ENCODE measurements at places on chromosomes 3 and 15.

DNA sequence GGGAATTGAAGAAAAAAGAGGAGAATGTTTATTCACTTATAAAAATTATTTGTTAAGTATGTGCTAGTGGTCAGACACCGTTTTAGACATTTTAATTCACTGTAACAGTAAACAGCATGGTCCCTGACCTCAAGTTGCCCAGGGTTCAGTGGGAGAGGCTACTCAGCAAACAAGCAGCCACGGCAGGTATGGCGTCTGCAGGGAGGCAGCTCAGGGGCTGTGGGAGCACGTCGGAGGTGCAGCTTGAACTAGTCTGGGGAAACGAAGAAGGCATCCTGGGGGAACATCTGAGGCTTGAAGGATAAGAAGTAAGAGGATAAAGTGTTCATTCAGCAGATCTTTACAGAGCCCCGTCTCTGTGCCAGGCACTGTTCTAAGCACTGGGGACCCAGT lies 66.0 kb downstream of the CRTC3 start:
- no peak for DNase-seq

DNA sequence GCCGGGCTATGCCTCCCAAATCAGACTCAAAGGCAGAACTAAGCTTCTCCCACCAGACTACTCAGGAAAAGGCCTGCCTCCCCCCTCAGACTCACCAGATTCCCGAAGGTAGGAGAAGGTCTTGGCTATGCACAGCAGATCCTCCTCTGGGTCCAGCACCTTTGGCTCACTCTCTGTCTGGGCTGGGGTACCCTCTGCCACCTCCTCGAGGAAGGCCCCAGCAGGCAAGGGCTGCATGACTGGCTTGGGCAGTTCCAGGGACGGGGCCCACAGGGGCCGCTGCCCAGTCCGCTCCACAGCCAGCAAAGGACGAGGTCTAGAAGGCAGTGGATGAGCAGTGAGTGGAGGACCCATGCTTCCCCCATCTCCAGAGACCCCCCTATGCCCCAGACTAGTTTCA lies 3.3 kb downstream of the CISH start:
- no peak for DNase-seq

DNA sequence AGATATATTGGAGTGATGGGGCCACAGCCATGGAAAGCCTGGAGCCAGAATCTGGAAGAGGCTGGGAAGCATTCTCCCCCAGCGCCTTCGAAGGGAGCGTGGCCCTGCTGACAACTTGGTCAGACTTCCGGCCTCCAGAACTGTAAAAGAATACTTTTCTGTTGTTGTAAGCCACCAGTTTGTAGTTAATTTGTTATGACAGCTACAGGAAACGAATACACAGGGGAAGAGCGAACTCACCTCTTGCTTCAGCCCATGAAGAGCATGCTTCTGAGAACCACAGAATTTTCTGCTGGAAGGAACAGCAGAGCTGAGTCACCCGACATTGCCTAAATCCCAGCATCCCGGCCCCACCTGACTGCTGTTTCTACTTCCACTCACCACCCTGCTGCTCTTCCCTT lies 501.7 kb downstream of the SHQ1 start:
- DNase-seq: no peak

DNA sequence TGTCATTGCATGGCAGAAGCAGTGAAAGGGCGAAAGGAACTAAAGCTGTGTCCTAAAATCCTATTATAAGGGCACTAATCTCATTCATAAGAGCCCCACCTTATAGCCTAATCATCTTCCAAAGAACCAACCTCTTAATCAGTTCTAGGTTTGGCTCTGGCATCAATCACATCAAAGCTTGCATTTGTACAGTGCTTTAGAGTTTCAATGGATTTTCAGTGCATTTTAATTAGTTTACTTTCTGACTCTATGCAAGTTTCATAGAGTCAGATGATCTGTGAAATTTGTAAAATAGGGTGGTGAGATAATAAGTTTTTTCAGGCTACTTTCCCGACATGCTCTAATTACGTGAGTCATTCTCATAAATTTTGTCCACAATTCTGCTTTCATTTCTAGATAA lies 341.1 kb downstream of the DIPK2A start:
- DNase-seq: no peak

DNA sequence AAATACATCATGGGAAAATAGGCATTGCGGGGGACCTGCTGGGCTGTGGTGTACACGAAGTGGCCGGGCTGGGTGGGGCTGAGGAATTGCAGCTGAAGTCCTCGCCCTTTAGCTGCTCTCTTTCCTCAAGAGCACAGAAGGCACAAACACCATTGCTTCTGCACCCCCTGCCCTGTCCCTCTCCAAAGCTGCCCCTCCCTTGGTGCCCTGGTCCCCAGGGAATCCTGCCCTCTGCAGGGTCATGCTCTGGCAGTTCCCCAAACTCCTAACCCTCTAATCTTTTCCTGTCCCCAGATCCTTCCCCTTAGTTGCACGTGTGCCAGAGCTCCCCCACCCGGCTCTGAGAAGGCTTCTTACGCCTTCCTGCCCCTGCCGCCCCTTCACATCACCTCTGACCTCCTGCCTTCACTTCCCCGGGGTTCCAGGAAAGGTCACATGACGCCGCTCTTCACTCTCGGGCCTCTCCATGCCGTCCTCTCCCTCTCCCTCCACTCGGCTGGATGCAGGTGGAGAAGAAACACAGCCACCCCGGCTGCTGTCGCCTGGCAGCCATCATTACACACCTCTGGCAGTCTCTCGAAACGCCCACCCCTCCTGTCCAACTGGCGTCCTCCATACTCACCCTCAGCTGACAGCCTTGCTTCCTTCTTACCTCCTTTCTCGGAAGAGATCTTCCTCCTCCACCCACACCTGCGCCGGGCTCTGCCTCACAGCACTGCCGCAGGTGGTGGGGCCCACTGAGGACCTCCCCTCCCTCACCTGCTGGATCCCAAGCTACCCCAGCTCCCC lies 6.9 kb upstream of the PCSK6 start:
- no peak for DNase-seq

- DNase-seq: no peak
Measured at GRCh38 chr3:173739726-173740125, 342.2 kb downstream of the NLGN1 start.

DNA sequence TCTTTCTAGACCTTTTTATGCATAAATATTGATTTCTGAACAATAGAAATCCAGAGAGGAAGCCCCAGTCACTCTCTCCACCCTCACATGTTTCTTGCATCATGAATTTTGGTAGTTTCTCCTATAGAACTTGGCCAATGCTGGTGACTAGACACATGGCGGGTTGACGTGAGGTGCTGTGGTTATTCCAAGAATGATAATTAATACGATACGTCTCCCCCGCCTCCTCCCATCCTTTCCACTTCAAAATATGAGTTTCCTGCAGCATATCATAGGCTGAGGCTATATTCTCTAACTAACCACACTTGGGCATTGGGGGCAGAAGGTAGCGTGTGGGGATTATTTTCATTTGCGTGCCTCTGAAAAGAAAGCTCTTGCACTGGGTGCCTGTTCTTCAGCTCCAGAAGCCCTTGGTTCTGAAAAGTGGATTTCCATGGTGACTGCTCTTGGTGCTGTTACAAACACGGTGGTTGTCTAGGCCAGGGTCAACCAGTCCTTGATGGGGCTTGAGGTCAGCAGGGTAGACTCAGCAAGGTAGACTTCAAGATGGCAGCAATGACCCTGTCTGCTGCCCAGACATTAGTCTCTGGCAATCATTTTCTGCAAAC lies 5.3 kb downstream of the TNFSF10 start:
- DNase-seq: no peak

DNA sequence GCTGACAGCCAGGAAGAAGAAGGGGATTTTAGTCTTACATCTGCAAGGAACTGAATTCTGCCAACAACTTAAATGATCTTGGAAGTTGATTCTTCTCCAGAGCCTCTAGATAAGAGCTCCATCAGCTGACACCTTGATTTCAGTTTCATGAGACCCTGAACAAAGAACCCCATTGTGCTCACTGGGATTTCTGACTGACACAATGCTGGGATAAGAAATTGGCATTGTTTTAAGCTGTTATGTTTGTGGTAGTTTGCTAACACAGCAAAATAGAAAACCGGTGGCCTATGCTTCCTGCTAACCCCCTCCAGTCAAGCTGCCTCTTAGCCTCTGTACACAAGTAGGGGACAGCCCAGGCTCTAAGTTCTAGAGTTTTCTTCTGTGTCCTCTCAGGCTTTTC lies 36.2 kb downstream of the MASP1 start:
- DNase-seq: peak; percentile 88

GRCh38 chr3:51333021-51333420 lies 52.1 kb upstream of the MANF start:
- DNase-seq: no peak

- DNase-seq: no peak
Measured at GRCh38 chr15:76343313-76343996, 6.9 kb downstream of the ISL2 start.

DNA sequence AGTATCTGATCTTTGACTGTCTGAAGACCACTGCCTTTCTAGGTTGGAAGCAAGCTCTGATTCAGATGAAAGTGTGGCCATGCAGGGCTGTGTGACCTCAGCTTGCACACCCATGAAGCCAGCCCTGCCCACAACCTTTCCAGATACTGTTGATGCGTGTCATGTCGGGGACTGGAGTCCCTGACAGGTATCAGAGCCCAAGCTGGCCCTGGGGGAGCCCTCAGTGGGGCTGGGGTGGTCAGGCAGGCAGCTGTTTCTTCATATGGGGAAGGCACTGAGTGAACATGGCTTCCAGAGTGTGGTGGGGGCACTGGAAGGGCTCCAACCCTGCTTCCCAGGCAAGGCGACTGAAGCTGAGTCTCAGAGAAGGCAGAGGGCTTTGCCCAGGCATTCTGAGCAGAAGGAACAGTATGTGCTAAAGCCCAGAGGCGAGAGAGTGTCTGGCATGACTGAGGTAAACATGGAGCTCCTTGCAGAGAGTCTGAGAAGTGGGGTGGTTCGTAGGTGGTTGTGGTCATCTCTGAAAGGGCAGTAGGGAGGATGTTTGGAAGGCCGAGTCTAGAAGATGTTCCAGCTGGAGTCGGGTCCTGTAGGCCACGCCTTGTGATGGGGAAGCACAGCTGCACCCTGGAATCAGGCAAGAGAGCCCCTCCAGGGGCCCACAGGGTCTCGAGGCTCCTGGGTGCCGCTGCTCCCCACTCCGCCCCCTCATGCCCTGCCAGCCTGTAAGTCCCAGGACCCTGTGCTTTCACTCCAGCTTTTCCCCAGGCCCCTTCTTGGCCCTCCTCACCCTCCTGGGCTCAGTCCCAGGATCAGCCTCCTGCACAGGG lies 122.2 kb downstream of the EEFSEC start:
- DNase-seq: no peak

GRCh38 chr3:188720215-188720614 lies 451.6 kb upstream of the TPRG1 start:
- DNase-seq: no peak

GRCh38 chr3:179509701-179510100 lies 53.0 kb upstream of the ACTL6A start:
- no peak for DNase-seq

DNA sequence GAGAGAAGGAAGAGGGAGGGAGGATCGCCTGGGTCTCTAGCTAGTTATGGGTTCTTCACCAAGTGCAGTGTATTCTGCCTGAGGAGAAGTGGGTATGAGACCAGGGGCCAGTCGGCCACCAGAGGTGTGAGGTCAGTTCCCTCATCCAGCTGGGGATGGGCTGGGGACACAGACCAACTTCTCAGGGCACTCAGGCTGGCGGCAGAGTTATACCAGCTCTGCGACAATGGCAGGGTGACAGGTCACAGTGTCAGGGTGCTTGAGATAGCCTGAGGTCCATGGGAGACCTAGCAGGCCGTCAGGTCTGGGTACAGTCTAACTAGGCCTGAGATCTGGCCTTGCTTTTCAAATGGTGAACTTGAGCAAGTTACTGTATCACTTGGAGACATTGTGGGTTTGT lies 31.4 kb upstream of the PLXNA1 start:
- DNase-seq: no peak

- peak; percentile 63 for DNase-seq
Measured at GRCh38 chr15:68679961-68680371, 101.2 kb downstream of the CORO2B start.

DNA sequence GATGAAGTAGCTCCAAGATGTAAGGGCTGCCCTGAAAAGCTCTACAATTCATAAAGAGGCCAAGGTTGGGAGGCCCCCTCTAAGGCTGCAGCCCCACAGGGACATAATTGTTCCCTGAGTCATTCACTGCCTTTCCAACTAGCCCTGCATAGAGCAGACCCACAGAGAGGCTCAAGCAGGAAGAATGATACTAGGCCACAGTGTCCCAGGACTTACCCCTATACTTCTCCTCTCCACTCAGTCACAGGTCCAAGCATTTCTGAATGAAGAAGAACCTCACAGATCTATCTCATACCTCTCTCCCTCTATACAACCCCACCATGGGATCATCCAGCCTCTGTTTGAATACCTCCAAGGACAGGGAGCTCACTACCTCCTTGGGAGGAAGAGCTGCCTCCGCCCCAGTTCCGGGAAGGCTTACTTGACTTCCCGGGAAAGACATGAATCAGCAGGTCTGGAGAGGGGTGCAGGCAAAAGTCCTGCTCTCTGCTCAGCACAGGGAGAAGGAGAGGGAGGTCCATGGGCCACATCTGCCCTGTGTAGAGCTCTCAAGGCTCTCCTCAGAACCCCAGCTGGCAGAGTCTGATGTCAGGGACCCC lies 6.9 kb upstream of the SKIC8 start:
- no peak for DNase-seq

GRCh38 chr3:73846951-73847350 lies 222.2 kb upstream of the PDZRN3 start:
- no peak for DNase-seq

GRCh38 chr3:159634483-159634882 lies 354.2 kb upstream of the IL12A start:
- no peak for DNase-seq

DNA sequence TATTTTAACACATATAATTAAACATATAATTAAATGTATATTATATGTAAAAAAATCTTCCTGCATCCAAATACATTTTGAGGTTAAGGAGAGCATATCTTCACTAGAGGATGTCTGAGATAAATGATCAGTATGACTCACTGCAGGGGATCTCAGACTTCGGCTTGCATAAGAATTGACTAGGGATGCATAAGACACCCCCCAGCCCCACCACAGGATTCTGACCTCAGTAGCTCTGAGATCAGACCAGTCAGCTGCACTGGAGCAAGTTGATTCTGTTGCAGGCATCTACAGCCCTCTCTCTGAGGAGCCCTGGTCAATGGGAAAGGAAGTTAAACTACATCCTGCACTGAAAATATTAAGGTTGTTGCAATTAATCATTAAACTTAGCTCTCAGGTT lies 29.0 kb upstream of the TBC1D21 start:
- no peak for DNase-seq

DNA sequence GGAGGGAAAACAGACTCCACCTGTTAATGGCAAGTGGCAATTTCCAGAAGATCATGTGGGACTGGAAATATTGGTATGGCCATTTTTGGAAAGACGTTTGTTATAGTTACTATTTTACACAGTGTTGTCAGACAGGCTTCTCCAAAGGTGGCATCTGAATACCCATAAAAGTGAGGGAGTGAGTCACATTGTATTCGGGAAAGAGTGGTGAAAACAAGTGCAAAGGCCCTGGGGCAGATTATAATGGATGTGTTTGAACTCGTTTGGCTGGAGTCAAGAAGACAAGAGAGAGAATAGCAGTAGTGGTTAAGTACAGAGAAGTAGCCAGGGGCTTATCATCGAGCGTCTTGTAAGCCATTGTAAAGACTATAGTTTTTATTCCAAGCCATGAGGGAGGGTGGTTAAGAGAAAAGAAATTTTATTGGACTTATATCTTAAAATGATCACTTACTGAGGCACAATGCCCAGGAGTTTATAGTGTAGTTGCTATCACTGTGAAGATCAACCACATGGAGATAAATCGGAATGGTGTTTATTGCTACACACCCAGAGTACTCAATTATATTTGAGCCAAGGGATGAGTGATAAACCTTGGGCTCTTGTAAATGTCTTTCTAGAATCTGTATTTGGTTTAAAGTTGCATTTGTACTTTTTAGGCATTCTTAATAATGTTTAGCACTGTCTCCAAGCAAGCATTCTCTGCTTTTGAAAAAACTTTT lies 212.8 kb upstream of the KBTBD8 start:
- DNase-seq: no peak

Measured in COLO829 (cell line).